Kidney epithelial cell (primary cell): ENCODE measurements at places on chromosomes 7 and 10. TPM values are rescaled to one million over a fixed set of nuclear protein-coding genes. Genes with fewer than 3 reads are reported as not detected.

The SEPHS1 gene
- 48.9 and 56.8 TPM in 2 replicates for total RNA-seq

The DIP2C gene
- total RNA-seq = 19.2 and 20.4 TPM in 2 replicates

The WEE2 gene
- not detected in 2 replicates for total RNA-seq

The CACNB2 gene
- total RNA-seq = 0.04 and 0.21 TPM in 2 replicates

The AS3MT gene
- 4.4 and 5.7 TPM in 2 replicates for total RNA-seq
